ENCODE measurements at places on chromosomes 6 and 20. TPM values are rescaled to one million over a fixed set of nuclear protein-coding genes. Genes with fewer than 3 reads are reported as not detected.

- H3K36me3 ChIP-seq = no peaks in the 10 kb centered on the region
- no peaks in the 10 kb centered on the region for H3K4me1 ChIP-seq
- H3K27me3 ChIP-seq = no peaks in the 10 kb centered on the region
- no peak for DNase-seq
Observed at GRCh38 chr20:29300579-29301551, 1956.6 kb upstream of the DEFB115 start.

GRCh38 chr20:16918366-16918765, 170.2 kb downstream of the OTOR start:
- no peak for DNase-seq
- H3K27me3 ChIP-seq = no peaks in the 10 kb centered on the region
- H3K4me3 ChIP-seq = no peak overlapping the region
- no peak overlapping the region for H3K27ac ChIP-seq
- H3K4me1 ChIP-seq = no peaks in the 10 kb centered on the region
- H3K36me3 ChIP-seq = no peaks in the 10 kb centered on the region

GRCh38 chr6:96991618-96992342, 67.3 kb downstream of the KLHL32 start:
- H3K27me3 ChIP-seq = no peaks in the 10 kb centered on the region
- no peak overlapping the region for H3K4me3 ChIP-seq
- no peaks in the 10 kb centered on the region for H3K36me3 ChIP-seq
- H3K27ac ChIP-seq = no peak overlapping the region
- H3K4me1 ChIP-seq = no peaks in the 10 kb centered on the region
- no peak for DNase-seq

DNA sequence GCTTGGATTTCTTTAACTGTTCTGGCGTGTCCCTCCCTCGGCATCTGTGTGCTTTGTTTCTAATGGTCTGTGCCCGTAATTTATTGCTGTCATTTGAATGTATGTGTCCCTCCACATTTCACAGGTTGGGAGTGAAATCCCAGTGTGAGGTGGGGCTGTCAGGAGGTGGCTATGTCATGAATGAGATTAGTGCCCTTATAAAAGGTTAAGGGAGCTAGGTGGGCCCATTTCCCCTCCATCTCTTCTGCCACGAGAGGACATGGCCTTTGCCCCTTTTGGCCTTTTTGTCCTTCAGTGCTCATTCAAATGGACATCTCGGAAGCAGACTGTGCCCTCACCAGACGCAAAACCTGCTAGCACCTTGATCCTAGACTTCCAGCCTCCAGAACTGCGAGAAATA, 96.3 kb downstream of the LAMP5 start:
- no peak for DNase-seq
- H3K36me3 ChIP-seq = no peaks in the 10 kb centered on the region
- no peaks in the 10 kb centered on the region for H3K4me1 ChIP-seq
- H3K27me3 ChIP-seq = no peaks in the 10 kb centered on the region
- H3K4me3 ChIP-seq = no peak overlapping the region

GRCh38 chr6:130189531-130190397, 33.0 kb downstream of the SAMD3 start:
- H3K27ac ChIP-seq = no peak overlapping the region
- DNase-seq = no peak
- no peaks in the 10 kb centered on the region for H3K36me3 ChIP-seq
- no peaks in the 10 kb centered on the region for H3K4me1 ChIP-seq
- H3K27me3 ChIP-seq = peaks cover 2% of the 10 kb centered on the region
- no peak overlapping the region for H3K4me3 ChIP-seq

DNA sequence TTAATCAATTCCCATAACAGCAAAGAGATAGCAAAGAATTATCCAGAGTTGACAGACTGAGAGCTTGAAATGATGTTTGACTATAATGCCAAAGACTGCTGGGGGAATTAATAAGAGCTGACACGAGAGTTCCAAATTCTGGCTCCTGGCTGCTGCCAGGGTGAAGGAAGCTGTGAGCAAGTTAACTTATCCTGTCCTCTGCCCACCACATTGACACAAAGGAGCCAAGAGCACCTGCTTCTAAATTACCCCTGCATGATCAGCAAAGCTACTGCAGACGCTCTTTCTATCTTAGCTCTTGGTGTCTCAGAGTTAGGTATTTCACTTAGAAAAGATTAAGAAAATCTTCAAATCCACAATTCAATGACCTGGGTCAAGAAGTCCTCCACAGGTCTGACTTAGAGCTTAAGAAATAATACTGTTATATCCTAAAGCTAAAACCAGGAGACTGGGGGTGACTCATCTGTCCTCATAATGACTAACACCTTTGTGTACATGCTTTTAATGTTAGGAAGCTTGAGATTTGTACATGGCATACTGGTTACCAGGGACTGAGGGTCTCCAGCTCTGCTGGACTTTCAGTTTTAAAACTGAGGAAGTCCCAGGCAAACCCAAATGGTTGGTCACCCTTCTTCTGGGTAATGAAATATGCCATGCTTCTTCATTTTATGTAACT, 13.2 kb upstream of the FRK start:
- H3K4me1 ChIP-seq = peaks cover 58% of the 10 kb centered on the region
- no peak overlapping the region for H3K27ac ChIP-seq
- peak; percentile 75 for DNase-seq
- no peaks in the 10 kb centered on the region for H3K27me3 ChIP-seq

DNA sequence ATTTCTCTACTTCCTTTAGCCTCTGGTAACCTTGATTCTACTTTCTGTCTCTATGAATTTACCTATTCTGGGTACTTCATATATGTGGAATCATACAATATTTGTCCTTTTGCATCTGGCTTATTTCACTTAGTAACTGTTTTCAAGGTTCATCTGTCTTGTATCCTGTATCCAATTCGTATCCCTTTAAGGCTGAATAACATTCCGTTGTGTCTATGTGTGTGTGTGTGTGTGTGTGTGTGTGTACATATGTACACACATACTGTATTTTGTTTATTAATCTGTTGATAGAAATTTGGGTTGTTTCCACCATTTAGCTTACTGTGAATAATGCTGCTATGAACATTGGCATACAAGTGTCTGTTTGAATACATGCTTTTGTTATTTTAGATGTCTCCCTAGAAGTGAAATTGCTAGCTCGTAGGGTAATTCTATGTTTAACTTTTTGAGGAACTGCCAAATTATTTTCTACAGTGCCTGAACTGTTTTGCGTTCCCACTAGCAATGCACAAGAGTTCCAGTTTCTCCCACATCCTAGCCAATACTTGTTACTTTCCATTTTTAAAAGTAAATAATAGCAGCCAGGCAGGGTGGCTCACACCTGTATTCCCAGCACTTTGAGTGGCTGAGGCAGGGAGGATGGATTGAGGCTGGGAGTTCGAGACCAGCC, 17.7 kb downstream of the SENP6 start:
- DNase-seq = no peak
- H3K27me3 ChIP-seq = no peaks in the 10 kb centered on the region
- H3K4me3 ChIP-seq = no peak overlapping the region
- H3K36me3 ChIP-seq = no peaks in the 10 kb centered on the region

DNA sequence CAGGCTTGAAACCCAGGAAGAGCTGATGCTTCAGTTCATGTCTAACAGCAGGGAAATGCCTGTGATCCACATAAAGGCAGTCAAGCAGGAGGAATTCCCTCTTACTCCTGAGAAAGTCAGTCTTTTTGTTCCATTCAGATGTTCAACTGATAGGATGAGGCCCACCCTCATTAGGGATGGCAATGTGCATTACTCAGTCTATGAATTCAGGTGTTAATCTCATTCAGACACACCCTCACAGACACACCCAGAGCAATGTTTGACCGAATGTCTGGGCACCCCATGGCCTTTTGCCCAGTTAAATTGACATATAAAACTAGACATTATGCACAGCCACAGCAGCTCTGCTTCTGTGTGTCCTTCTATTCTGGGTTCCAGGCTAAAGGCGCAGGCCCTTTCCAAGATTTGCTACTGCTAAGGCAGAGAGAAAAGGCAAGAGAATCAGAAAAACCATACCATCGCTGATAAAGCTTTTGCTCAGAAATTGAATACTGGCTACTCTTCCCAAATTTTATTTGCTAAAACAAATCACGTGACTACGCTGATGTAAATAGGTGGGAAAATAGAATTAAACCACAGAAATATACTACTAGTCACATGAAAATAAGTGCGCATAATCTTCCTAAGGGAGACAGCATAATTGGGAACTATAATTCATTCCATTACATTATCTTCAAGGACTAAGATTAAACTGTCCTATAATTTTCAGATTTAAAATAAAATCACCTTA, 625.0 kb upstream of the MAN1A1 start:
- no peaks in the 10 kb centered on the region for H3K27me3 ChIP-seq
- DNase-seq = no peak
- H3K36me3 ChIP-seq = no peaks in the 10 kb centered on the region
- no peak overlapping the region for H3K4me3 ChIP-seq
- no peak overlapping the region for H3K27ac ChIP-seq

DNA sequence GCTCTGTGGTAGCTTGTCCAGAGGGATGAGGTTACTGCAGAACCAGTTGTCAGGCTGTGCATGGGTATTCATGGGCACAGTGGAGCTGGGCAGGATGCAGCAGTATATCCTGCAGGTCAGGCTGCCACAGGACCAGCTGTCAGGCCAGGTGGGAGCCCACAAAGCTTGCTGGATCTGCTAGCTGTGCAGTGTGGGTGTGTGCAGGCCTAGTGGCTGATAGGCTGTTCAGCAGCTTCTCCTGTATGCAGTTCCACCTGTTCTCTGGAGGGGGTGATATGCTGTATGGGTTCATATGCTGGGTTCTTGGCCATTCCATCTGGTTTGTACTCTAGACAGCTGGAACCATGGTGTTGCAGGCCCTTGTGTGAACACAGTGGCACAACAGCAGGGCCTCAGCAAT, 40.6 kb upstream of the TPD52L1 start:
- no peak overlapping the region for H3K4me3 ChIP-seq
- no peaks in the 10 kb centered on the region for H3K36me3 ChIP-seq
- no peaks in the 10 kb centered on the region for H3K4me1 ChIP-seq
- H3K27me3 ChIP-seq = no peaks in the 10 kb centered on the region
- no peak overlapping the region for H3K27ac ChIP-seq
- no peak for DNase-seq

Gene CST5
- total RNA-seq = not detected

Gene SPEF1
- total RNA-seq = 0.32 TPM

Measured in HepG2 (cell line).